ENCODE measurements at places on chromosomes 7 and 10.

DNA sequence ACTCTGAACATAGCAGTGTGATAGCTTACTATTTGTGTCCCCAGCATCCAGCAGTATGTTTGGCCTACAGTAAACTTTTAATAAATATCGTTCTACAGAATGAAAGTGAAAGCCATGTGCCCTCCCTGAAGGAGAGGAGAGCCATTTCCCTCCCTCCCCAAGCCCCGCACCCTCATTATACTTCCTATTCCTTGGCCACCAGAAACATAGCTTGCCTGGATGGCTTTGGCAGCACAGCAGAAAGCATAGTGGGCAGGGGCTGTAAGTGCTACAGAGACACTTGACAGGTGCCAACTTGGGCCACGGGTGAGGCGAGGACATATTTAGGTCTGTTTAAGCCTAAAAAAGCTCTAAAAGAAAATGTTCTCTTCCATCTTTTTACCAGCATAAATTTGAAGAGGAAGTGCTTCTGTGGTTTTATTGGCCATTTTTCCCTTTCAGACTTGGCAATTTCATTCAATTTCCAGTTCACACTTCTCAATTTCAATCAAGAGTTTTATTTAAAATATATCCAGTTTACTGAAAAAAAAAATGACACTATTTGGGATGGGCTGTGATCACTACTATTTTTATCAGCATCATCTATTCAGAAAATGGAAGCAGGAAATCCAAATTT is 12.7 kb downstream of the HHEX start:
- peak; percentile 62 for DNase-seq

- DNase-seq = no peak
Observed at GRCh38 chr7:23472956-23473843, 2.9 kb upstream of the IGF2BP3 start.

DNA sequence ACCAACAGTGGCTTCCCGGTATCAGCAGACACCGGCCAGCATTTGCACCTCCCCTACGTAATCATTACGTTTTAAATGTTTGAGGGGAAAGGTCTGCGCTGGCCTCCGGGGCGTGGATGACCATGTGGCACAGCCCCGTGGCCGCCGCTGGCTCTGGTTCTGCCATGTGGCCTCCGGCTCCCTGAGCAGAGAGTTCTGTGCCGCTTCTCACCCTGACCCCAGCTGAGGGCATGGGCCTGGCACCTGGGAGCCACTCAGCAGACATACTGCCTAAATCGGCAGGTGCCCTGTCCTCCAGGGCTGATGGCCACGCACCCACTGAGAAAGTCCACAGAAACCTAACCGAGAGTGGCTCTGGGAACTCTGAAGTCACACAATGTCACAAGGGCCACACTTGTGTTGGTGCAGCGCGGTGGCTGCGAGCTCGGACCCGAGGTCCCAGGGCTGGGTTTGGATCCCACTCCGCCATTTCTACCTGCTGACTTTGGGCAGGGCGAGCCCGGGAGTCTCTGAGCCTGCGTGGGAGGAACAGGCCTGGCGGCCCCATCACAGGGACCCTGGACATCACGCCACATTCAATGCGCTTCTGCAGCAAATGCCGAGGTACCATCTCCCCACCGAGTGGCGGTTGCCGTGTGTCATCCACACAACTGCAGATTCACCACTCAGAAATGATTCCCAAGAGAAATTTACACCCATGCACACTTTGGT is 25.3 kb downstream of the CFAP46 start:
- DNase-seq = no peak

GRCh38 chr7:38321515-38321944 is 48.1 kb upstream of the TARP start:
- DNase-seq = no peak

GRCh38 chr10:22598478-22598877 is 115.9 kb downstream of the PIP4K2A start:
- DNase-seq = no peak

DNA sequence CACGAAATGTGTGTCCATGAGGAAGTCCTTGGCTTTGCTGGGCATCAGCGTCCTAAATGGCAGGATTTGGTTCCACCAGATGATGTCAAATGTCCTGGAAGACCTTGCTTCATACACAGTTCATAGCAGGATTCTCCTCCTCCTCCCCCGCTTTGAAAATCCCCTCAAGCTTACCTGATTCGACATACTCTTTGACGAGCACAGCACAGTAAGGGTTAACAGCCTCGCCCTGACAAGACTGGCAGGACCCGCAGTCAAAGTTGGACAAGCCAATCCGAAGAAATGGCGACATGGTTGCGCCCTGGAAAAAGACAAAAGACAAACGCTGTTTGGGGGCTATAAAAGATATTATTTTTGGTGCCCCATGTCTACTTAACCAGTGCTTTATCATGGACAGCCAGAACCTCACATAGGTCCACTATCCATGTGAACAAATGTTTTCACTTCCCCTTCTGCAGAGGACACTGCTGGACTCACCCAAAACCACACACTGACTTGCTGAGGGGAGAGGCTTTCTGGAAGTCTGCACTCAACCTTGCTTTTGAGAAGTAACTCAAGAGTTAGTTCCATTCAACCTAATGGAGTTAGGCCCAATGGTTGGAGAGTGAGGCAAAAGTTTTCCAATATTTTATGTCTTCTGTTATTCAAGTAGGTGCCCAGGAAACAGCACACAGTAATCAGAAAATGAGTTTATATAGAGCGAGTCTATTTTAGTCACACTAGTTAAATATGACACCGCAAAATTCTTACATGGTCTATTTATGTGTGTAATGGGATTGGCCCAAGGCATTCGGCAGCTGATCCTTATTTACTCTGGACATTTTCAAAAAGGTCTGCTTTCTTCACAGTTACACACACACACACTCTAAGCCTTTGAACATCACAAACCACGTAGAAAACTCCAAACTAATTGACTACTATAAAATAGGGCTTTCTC is 65.0 kb downstream of the PRKCQ start:
- DNase-seq = peak; percentile 97

DNA sequence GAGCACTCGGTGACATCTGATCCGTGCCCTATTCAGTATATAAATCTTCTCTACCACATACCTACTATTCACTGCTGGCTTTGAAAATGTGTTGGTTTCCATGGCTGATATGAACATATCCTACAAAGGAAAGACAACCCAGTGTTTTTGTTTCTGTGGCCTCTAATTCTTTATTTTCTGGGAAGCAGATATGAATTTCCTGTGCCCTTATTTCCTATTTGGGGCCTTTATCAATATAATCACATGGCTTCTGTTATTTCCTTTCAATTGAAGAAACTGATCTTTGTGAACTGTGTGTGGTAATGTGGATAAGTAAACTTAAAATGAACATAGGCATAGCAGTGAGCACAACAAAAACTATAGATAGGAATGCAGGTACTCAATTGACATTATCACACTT is 10.6 kb downstream of the CCNJ start:
- DNase-seq = no peak

DNA sequence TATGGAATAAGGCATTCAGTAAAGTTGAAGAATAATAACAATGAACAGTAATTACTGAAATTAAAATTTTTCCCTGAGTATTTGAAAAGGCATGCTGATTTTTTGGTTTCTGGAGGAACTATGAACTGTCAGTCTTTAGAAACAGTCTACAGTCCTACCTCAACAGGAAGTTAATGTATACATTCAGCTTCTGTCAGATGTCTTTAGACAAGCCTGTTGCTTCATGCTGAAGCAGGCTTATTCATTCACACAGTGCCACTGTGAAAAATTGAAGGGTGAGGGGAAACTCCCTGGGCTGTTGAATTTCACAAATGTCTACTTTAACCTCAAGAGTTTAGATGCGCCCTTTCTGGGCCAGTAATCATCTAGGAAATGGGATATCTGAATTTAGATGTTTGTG is 3.5 kb downstream of the NRF1 start:
- DNase-seq = peak; percentile 74

- DNase-seq = no peak
Observed at GRCh38 chr10:71036297-71036966, 148.1 kb upstream of the PCBD1 start.

- no peak for DNase-seq
Observed at GRCh38 chr10:28014651-28015050, 15.8 kb upstream of the ODAD2 start.

- no peak for DNase-seq
Observed at GRCh38 chr10:101894742-101895141, 51.1 kb upstream of the KCNIP2 start.

DNA sequence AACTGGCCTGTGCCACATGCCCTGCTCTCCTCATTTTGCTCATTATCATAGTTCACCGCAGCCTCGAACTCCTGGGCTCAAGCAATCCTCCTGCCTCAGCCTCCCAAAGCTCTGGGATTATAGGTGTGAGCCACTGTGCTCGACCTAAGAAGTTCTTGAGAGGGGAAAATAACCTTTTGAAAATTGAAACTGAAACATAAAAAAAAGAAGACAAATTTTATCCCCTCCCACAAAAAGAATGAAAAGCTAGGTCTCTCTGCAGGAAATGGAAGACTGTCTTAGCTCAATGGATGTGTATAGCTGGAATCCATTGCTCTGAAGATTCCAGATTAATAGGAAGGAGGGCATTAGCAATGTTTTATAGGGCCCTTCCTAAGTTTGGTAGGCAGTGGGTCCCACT is 2.0 kb upstream of the EXOC6 start:
- DNase-seq = no peak

DNA sequence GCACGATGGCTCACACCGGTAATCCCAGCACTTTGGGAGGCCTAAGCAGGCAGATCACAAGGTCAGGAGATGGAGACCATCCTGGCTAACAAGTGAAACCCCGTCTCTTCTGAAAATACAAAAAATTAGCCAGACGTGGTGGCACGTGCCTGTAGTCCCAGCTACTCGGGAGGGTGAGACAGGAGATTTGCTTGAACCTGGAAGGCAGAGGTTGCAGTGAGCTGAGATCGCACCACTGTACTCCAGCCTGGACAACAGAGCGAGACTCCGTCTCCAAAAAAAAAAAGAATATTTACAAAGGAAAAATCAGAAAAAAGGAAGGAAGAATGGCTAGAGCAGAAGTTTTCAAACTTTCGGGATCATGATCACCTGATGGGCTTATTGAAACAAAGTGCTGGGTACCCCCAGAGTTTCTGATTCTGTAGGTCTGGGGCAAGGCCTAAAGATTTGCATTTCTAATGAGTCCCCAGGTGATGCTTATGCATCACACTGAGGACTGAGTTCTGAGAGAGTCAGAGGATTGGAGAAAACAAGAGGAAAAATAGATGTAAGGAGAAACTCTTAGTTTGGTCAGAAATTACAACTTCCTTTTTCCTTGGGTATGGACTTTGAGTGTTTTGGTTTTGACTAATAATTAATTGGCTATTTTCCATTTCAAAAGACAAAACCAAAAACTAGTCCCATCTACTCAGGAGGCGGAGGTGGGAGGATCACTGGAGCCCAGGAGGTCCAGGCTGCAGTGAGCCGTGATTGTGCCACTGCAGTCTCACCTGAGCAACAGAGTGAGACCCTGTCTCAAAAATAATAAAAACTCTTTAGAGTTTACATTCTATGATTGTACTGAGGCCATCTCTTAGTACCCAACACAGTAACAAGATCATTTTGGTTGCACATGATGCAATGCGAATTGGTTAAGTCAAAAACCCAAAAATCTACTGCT is 14.4 kb downstream of the MARCHF5 start:
- no peak for DNase-seq

DNA sequence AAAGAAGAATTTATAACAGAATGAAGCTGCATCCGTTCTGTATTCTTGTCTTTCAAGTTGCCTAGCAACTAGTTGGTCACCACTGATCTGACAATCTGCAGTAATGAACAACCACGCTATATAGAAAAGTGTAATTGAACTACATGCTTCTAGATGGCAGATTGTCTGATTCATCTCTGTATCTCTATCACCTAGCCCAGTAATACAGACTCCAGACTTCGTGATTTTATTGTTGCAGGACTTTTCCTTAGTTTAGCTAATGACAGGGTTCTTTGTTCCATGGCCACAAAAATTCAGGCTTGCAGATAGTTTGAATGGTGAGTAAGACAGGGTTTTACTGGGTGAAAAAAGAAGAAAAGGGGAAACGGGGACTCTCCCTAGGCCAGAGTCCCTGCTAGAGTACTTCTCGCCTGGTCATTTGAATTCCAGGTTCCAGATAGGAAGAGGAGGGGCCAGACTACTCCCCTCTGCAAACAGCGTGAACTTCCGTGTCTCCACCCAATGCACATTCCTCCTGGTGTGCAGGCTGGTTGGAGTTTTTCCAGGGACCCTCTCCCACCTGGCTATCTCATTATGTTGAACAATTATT is 45.9 kb downstream of the COL1A2 start:
- DNase-seq = no peak

- no peak for DNase-seq
Observed at GRCh38 chr10:11697718-11698527, 44.3 kb upstream of the ECHDC3 start.

- peak; percentile 32 for DNase-seq
Observed at GRCh38 chr10:95485056-95485844, 75.9 kb downstream of the SORBS1 start.

GRCh38 chr10:71274901-71275796 is 43.9 kb upstream of the SLC29A3 start:
- DNase-seq = no peak

DNA sequence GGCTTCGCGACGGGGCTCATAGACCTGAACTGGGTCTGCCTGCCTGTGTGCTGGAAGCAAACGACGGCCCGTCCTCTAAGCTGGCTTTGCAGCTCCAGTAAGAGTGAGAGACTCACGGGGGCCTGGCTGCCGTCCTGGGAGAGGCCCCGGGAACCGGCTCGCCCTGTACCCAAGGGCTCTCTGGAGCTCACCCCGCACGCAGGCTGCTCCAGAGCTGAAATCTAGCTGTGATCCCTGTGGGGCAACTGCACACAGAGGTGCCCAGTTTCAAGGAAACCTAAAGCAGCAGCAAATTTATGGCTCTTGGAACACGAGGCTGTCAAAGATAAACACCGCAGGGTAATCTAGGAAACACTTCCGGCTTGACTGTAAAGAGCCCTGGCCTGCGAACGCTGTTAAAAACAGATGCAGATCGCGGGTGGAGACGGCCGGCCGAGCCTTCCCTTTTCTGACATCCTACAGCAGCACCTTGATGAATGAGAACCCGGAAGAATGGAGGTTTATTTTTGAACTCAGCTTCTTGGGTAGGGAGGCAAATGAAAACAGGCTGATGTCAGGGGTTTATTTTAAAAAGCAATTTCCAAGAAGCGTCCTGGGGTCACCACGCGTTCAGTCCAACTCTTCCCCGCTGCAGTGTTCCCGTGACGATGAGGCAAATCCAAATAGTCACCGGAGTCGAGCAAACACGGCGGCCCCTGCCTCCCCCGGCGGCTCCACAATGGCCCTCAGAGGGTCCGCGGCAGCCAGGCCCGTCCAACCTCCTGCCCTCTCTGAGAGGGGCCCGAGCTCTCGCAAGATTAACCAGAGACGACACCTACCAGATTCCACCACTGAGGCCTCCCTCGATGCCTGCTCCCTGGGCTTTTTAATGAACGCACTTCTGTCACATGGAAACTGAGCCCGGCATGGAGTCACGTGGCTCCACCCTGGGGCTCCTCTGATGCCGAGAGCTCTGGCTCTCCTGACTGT is 29.6 kb downstream of the AMZ1 start:
- peak; percentile 93 for DNase-seq

GRCh38 chr7:159128767-159129166 is 15.9 kb downstream of the VIPR2 start:
- DNase-seq = no peak

- DNase-seq = no peak
Observed at GRCh38 chr7:29458933-29459332, 104.7 kb upstream of the PRR15 start.
